ENCODE measurements at places on chromosomes 3 and 15.

DNA sequence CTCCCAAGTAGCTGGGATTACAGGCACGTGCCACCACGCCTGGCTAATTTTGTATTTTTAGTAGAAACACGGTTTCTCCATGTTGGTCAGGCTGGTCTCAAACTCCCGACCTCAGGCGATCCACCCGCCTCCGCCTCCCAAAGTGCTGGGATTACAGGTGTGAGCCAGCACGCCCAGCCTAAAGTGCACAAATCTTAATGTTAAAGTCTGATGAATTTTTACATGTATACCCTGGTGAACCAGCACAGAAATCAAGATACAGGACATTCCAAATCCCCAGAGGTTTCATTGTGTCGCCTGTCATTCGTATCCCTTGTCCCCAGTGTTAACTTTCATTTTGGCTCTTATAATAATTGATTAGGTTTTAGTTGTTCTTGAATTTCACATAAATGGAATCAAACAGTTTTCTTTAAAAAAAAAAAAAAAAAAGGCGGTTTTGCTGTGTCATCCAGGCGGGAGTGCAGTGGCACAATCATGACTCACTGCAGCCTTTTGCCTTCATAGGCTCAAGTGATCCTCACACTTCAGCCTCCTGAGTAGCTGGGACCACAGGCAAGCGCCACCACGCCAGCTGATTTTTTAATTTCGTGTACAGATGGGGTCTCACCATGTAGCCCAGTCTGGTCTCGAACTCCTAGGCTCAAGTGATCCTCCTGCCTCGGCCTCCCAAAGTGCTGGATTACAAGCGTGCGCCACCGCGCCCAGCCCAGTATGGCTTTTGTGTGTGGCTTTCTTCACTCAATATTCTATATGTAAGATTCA lies 1.5 kb upstream of the TM4SF19 start:
- DNase-seq: peak; percentile 35

DNA sequence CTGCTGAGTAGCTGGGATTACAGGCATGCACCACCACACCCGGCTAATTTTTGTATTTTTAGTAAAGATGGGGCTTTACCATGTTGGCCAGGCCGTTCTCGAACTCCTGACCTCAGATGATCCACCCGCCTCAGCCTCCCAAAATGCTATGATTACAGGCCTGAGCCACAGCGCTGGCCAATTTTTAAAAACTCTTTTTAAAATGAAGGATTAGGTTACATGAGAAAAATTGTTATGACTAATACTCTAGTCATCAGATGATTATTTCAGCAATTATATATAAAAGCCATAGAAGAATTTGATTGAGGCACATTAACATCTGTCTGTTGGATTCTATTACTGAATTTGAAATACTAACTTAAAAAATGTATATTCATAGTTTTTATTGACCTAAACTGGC lies 134.1 kb upstream of the MNS1 start:
- DNase-seq: no peak

DNA sequence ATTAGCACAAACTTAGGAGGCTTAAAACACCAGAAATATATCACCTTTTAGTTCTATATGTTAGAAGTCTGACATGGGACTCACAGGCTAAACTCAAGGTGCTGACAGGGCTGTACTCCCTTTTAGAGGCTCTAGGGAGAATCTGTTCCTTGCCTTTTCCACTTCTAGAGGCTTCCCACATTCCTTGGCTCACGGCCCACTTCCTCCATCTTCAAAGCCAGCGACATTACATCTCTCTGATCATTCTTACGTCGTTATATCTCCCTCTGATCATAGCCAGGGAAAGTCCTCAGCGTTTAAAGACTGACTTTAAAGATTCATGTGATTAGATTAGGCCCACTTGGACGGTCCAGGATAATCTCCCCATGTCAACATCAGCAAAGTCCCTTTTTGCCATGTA lies 166.3 kb downstream of the GREM1 start:
- DNase-seq: no peak

- DNase-seq: no peak
These were observed 56.8 kb downstream of the CMSS1 start for GRCh38 chr3:99874237-99875002.

DNA sequence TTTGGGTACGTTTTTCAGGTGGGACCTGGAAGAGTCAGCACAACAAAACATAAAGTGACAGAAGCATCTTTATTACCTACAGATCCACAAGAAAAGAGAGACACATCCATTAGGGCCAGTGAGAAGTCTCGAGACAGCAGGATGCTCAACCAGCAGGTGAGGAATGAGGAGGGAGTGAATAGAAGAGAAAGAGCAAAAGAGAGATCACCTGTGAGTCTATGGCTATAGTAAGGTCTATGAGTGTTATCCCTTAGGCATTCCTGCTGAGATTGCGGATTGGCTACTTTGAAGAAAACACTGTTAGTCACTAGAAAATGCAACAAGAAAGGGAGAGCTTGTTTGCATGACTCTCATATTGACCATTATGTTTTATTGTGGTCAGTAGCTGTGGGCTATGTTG lies 1556.2 kb upstream of the GBE1 start:
- no peak for DNase-seq

DNA sequence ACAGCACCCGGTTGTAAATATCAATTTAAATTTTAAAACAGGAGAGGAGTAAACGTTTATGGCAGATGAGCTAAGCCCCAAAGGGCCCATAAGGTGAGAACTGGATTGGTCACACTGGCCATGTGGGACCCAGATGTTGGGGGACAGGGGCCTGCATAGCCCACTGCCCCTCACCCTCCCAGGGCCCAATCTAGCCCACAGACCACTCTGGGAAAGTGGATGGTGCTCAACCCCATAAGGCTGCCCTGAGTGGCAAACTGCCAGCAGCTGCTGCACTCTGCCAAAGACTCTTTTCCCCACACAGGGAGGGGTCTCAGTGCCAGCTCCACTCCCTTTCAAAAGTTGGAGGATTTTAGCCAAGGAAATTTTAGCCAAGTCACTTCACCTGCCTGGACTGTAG lies 42.5 kb downstream of the CCDC12 start:
- DNase-seq: no peak

DNA sequence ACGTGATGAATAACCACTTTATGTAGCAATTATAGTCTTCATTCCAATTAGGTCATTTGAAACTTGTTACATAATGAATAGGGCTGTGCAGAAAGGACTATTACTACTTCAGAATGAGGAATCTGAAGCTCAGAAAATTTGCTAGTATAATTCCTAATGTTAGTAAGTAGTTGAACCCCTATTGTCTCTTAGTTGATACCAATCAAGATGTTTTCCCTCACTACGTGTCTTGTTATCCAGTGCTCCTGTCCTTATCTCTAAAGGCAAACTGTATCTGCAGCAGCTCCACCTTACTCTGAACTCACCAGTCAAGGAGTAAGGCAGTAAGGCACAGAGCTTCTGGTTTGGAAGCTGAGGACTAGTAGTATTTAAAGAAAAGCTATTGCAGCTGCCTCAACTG lies 32.0 kb downstream of the RAB11A start:
- DNase-seq: no peak

DNA sequence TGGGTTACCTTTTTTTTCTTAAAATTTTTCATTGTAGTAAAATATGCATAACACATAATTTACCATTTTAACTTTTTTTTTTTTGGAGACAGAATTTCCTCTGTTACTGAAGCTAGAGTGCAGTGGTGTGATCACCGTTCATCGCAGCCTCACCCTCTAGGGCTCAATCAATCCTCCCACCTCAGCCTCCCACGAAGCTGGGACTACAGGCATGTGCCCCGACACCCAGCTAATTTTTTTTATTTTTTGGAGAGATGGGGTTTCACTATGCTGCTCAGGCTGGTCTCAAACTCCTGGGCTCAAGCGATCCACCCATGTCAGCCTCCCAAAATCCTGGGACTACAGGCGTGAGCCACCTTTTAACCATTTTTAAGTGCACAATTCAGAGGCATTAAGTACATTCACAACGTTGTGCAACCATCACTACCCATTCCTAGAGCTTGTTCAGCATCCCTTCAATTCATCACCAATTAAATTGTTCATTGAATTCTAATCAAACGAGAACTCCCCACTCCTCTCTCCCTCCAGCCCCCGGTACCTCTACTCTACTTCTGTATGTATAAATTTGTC lies 44.6 kb downstream of the BHLHE40 start:
- DNase-seq: no peak

GRCh38 chr3:142754494-142754893 lies 30.7 kb downstream of the TRPC1 start:
- no peak for DNase-seq

- no peak for DNase-seq
These were observed 38.6 kb downstream of the MGLL start for GRCh38 chr3:127783642-127784160.

DNA sequence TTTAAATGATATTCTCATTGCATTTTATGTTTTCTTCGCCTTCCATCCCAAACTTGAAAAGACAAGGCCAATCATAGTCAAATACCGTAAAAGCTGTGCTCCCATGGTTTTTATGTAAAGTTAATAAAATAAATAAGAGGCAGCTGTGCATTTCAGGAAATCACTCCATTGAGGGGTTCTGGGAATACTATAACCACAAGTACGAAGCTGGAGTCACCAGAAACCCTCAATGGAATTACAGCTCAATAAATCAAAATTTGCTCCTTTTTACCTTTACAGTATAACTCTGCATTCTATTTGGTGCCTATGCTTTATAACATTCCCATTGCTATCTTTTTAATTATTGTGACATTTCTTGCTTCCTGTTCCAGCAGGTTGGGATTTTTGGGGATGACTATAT lies 77.2 kb downstream of the C3orf38 start:
- no peak for DNase-seq

- DNase-seq: peak; percentile 57
These were observed 711.0 kb downstream of the MECOM start for GRCh38 chr3:168952551-168952950.

GRCh38 chr15:77567202-77567601 lies 65.5 kb downstream of the LINGO1 start:
- DNase-seq: no peak

- DNase-seq: peak; percentile 91
These were observed 24.3 kb upstream of the IL12A start for GRCh38 chr3:159964166-159964973.

DNA sequence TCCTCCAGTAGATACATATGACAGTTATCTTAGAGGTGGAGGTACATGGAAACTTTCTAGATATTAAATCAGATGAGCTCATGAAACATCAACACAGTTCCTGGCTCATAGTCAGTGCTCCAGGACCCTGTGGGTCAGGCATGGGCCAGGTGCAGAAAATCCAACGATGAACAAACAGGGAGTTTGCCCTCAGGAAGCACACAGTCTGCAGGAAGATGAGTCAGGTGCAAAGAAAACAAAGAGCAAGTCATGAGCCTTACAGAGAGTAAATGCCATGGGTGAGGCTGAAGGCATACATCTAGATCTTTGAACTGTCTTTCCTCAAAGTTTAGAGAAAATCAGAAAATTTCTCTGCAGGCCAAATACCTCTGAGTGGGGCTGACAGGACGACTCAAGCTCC lies 184.2 kb upstream of the TPM1 start:
- DNase-seq: peak; percentile 63

GRCh38 chr3:168431491-168431890 lies 335.8 kb upstream of the GOLIM4 start:
- DNase-seq: no peak

GRCh38 chr3:126394179-126394976 lies at the start of gene CFAP100:
Gene CFAP100, plus strand, starts transcription at chr3:126394909. Its CDS starts 1,092 bp downstream, at chr3:126396001.
- DNase-seq: peak; percentile 17

GRCh38 chr3:104648823-104649222 lies 717.9 kb upstream of the ALCAM start:
- no peak for DNase-seq

DNA sequence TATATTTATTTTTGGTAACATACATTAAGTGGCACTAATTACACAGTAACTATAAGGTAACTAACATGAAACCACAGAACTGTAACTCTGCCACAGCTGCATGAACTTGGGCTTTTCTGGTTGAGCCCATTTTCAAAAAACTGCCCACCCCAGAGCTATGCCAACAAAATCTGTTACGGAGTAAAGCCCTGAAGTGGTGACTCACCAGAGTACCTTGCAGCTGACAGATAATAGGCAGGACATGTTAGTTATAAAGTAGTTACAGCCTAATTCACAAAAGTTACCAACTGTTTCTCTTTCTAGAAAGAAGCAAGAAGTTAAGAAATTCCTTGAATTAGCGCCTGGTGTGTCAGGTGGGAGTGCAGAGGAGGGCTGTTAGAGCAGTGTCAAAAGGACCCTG lies 1.5 kb upstream of the GPX1 start:
- DNase-seq: peak; percentile 55

DNA sequence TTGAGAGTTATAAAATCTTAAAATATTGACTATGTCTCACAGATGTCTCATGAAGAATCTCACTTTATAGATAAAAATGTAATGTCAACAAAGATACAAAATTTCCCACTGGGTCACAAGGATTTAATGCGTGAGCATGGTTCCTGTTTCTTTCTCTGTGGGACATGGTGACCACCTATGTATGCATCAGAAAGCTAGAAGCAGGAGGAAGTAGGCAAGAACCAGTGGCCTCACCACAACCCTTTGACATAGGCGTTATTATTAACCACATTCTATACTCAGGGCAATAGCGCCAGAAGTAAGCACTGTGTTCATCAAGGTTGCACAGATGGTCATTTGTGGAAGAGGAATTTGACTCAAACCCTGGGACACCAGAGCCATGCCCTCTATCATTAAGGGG lies 11.7 kb upstream of the ADAMTS17 start:
- DNase-seq: no peak

GRCh38 chr3:57758686-57759085 lies 2.6 kb downstream of the SLMAP start:
- DNase-seq: peak; percentile 10

GRCh38 chr15:52551762-52552161 lies 17.1 kb downstream of the ARPP19 start:
- peak; percentile 20 for DNase-seq

- no peak for DNase-seq
These were observed 211.4 kb downstream of the ITPR1 start for GRCh38 chr3:4704552-4704951.

DNA sequence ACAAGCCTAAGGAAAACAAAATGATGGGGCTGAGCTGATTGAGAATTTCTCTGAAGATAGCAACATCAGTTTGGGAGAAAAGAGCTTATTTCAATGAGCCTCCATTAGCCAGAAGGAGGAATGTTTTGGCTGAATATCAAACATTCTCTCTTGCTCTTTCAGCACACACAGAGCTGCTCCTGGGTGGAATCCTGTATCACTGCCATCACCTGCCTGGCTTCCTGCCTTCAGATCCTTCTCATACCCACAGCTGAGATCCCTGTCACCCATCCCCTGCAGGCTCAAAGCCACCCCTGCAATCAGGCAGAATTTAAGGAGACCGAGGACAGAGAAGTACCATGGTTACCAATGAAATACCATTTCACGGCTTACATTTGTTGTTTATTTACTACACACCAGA lies 27.2 kb upstream of the SYN2 start:
- no peak for DNase-seq

GRCh38 chr3:197532388-197532787 lies 23.4 kb downstream of the BDH1 start:
- DNase-seq: no peak
